ENCODE measurements at places on chromosomes 12 and 14.

GRCh38 chr12:54368709-54369596, 4.7 kb upstream of the GPR84 start:
- no peak for DNase-seq

GRCh38 chr12:111396726-111397445, 8.8 kb upstream of the SH2B3 start:
- DNase-seq: peak; percentile 80

DNA sequence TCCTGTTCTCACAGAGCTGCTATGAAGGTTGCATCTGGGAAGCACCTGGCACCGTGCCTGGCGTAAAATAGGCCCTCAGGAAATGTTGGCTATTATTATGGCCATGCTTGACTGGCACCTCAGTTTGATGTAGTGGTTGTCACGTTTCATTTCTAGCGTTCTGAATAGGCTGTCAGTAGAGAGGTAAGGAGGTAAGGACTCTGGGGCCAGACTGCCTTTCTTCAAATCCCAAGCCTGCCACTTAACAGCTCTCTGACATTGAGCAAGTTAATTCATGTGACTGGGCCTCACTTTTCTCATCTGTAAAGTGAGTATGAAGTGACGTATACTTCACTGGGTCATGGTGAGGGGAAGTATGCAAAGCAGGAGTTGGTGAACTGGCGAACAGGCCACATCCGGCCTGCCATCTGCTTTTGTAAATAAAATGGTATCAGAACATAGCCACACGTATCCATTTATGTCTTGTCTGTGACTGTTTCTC, 196.2 kb downstream of the CACNA1C start:
- DNase-seq: peak; percentile 54

DNA sequence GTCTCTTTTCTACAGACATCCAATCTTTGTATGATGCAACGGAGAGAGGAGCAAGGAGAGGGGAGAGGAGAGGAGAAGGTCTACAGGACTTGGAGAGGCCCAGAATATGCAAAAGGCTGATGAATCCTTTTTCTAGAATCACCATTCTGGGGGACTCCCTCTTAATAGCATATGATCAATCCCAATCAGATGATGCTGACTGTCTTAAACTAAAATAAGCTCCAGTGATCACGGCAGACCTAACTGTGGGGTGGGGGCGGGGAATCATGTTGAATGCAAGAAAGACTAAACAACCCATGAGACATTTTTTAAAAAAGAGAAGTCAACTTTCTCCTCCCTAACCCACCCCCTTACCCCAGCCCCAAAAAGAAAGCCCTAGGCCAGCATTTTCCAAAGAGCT, 33.4 kb downstream of the BTBD7 start:
- no peak for DNase-seq
